ENCODE measurements at places on chromosomes 16 and 17. TPM values are rescaled to one million over a fixed set of nuclear protein-coding genes. Genes with fewer than 3 reads are reported as not detected.
A peak's percentile ranks its signal among the peaks of the same experiment; 100 is the strongest.

- no peaks in the 10 kb centered on the region for H3K27me3 ChIP-seq
- H3K36me3 ChIP-seq, result peaks cover 12% of the 10 kb centered on the region
- no peak overlapping the region for H3K4me3 ChIP-seq
- H3K27ac ChIP-seq, result no peak overlapping the region
- peaks cover 11% of the 10 kb centered on the region for H3K4me1 ChIP-seq
- no peak for ATAC-seq
Measured at GRCh38 chr17:35729405-35729833, 2.0 kb upstream of the RASL10B start.

The C17orf67 gene
- total RNA-seq, result 5.6 TPM

GRCh38 chr16:31325171-31325570, 29.8 kb upstream of the ITGAX start:
- H3K4me3 ChIP-seq, result no peak overlapping the region
- ATAC-seq, result no peak
- no peak overlapping the region for H3K27ac ChIP-seq
- peaks cover 15% of the 10 kb centered on the region for H3K27me3 ChIP-seq
- H3K36me3 ChIP-seq, result no peaks in the 10 kb centered on the region

GRCh38 chr16:89442990-89443726, 47.2 kb downstream of the ANKRD11 start:
- no peak for ATAC-seq
- H3K4me3 ChIP-seq, result peak overlapping the region; percentile 74
- H3K4me1 ChIP-seq, result peaks cover 81% of the 10 kb centered on the region
- peaks cover 45% of the 10 kb centered on the region for H3K36me3 ChIP-seq
- no peaks in the 10 kb centered on the region for H3K27me3 ChIP-seq
- peak overlapping the region; percentile 93 for H3K27ac ChIP-seq

The RAB37 gene
- total RNA-seq, result 3.4 TPM

The SLX1B gene
- 85.2 TPM for total RNA-seq

The CD7 gene
- total RNA-seq, result 378 TPM

DNA sequence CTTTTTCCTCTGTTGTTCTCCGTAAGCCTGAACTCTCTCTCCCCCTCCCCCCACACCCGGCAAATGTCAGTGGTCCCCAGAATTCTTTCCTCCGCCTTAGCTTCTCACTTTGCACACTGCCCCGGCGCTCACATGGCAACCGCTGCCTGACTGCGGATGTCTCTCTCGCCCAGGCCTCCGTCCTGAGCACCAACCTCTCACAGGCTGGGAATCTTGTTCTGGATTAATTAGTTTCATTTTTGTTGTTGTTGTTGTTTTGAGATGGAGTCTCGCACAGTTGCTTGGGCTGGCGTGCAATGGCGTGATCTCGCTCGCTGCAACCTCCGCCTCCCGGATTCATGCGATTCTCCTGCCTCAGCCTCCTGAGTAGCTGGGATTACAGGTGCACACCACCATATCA, 16.7 kb downstream of the C17orf100 start:
- no peak overlapping the region for H3K27ac ChIP-seq
- ATAC-seq, result no peak
- H3K4me1 ChIP-seq, result no peaks in the 10 kb centered on the region
- no peaks in the 10 kb centered on the region for H3K27me3 ChIP-seq
- no peak overlapping the region for H3K4me3 ChIP-seq

DNA sequence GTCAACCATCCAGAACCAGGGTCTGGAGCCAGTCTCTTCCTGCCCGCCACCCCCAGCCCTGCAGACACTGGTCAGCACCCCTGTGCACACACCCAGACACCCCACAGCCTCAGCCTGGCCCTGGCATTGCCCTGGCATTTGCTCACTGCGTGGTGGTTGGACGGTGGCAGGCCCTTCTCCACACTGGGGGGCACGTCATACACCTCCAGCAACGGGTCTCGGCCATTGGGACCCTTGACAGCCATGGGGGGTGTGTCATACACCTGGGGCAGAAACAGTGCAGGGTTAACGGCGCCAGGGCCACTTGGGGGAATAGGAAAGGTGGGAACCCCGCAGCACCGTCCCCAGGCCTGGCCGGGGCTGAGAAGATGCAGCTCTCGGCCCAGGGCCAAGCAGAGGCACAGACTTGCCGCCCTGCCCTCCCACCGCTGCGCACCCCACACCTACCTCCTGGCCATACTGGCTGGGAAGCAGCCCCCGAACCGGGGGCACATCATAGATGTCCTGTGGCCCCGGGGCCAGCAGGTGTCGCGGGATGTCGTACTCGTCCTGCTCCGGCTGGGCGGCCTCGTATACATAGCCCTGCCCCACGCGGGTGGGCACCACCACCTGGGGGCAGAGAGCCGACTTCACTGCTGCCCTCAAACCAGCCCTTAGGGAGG, 14.6 kb downstream of the BCAR1 start:
- no peak overlapping the region for H3K4me3 ChIP-seq
- no peaks in the 10 kb centered on the region for H3K36me3 ChIP-seq
- ATAC-seq, result no peak
- no peak overlapping the region for H3K27ac ChIP-seq

Data from activated T-helper 17 cell treated with anti-CD3 and anti-CD28 coated beads, Interleukin-2, amount 50 U/mL, for 72 hours (primary cell).